ENCODE measurements at places on chromosomes 3 and 15.

DNA sequence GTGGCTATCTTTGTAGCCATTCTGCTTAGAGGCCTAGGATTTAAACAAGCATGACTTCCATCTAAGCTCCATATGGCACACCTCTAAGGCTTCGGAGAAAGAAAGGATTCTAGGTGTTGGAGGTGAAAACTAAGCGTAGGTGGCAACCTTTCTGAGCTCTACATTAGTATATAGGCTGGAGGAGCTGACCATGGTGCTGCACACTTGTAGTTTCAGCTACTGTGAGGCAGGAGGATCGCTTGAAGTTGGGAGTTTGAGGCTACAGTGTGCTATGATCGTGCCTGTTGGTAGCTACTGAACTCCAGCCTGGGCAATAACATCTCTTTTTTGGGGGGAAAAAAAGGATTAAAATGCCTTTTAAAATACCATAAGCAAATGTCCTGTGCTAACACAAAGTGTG, 7.4 kb downstream of the EAF1 start:
- no peak for DNase-seq

DNA sequence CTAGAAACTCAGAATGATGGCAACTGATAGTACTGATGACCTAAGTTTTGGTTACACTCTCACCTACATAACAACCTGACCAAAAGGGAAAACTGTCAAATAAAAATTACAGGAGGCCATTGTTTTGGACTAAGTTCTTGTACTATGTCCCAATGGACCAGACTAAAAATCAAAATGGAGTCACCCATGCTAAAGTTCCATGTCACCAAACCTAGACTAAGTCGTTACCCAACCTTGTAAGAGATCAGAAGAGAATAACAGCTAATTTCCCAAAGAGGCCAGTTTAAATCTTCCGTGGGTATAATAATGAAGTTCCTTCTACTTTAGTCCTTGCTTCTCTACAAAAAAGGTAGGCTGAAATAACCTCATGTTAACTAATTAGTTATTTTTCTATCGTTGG, 12.3 kb downstream of the THOC7 start:
- DNase-seq, result no peak

DNA sequence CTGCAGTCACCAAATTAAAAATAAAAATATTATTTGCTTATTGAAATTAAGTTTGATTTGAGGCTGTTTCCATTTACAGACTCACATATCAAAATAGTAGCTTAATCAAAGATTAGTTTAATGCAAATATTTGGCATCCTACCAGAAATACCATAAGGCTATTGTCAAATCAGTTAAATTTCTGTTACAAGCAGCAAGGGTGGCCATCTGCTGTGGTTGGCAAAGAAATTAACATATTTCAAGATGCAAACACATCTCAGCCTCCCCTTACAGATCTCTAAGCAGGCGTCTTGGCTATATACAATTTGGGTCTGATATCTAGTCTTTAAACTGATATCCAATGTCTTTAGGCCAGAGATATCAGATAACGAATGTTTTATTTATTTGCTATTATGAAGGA, 83.2 kb upstream of the NEDD4 start:
- no peak for DNase-seq

DNA sequence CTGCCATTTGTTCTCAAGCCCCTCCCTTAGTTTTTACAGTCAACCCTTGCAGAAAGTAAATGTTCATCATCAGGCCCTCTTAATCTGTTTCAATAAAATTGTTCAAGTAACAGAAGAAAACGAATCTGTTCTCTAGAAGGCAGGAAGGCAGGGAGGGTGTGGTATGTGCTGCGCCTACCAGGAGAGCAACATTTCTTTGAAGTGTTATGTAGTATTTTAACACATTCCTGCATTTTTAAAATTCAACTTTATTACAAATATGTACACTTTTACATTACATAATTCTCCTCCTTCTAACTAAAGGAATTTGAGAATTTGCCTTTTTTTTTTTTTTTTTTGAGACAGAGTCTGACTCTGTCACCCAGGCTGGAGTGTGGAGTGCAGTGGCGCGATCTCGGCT, 657.8 kb downstream of the MCTP2 start:
- DNase-seq, result no peak

DNA sequence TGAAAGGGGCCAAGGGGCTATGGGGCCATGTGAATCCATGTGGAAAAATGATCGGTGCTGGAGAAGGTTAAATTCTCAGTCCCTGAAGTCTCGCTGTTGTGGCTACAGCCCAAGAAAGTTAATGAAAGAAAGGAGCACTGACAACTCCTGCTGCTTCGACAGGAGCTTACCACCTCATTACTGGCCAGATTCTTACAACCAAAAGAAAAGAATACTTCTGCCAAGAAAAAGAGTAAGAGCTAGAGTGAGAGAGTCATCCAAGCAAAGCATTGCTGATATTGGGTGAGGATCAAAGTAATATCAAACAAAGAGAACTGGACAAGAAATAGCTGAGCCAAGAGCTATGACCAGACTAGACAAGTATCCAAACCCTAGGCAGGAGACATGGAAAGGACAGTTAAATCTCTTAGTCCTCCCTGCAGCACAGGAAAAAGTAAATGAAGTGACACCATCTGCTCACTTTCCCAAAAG, 348.4 kb upstream of the PLSCR5 start:
- DNase-seq, result no peak

GRCh38 chr3:28973609-28974008, 307.3 kb upstream of the RBMS3 start:
- DNase-seq, result peak; percentile 46

DNA sequence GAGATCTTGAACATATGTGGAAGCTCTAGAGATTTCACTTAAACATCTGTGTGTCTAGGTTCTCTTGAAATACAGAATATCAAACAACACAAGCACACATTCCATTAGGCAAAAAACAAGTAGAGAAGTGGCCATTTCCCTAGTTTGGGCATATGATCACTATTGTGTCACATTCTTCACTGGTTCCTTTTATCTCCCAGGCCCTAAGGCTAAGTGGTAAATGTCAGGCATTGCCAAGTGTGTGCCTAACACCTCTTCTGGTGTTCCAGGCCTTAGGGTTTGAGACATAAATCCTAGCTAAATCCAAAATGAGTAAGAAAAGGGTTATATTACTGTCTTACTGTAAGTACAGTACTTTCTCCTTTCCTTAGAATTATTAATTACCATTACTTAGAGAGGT, 880.1 kb downstream of the PDCD6IP start:
- no peak for DNase-seq

GRCh38 chr3:43632986-43633385, 11.2 kb upstream of the ANO10 start:
- DNase-seq, result no peak

GRCh38 chr3:141642215-141642614, 95.9 kb upstream of the RNF7 start:
- DNase-seq, result no peak

GRCh38 chr15:99059010-99059981, 45.6 kb upstream of the SYNM start:
- peak; percentile 30 for DNase-seq

DNA sequence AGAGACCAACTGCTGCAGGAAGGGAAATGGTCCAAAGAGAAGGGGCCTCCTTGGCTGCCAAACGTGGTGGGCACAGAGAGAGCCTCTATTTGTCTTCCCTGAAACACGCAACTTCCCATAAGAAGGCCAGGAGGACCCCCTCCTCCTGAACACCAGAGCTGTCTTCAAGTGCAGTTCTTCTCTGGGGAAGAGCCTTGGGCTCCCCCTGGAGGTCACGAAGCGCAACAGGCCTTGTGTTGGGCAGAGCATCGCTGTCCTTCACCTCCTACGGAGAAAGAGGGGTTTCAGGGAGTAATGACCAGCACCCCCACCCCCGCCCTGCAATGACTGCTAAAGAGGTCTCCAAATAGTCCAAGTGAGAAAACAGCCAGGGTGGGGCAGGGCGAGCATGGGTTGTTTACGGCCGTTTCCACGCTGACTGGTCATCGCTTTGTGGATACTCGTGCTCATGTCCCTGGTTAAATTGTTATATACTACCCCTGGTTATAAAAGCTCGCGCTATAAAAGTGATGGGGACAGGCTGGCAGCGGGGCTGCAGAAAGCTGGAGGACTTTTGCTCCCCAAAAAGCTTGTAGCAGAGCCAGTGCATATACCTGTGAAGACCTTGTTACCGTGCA, 397.5 kb upstream of the ATP10A start:
- no peak for DNase-seq

- DNase-seq, result peak; percentile 30
Observed at GRCh38 chr3:118110211-118110610, 924.4 kb downstream of the IGSF11 start.

DNA sequence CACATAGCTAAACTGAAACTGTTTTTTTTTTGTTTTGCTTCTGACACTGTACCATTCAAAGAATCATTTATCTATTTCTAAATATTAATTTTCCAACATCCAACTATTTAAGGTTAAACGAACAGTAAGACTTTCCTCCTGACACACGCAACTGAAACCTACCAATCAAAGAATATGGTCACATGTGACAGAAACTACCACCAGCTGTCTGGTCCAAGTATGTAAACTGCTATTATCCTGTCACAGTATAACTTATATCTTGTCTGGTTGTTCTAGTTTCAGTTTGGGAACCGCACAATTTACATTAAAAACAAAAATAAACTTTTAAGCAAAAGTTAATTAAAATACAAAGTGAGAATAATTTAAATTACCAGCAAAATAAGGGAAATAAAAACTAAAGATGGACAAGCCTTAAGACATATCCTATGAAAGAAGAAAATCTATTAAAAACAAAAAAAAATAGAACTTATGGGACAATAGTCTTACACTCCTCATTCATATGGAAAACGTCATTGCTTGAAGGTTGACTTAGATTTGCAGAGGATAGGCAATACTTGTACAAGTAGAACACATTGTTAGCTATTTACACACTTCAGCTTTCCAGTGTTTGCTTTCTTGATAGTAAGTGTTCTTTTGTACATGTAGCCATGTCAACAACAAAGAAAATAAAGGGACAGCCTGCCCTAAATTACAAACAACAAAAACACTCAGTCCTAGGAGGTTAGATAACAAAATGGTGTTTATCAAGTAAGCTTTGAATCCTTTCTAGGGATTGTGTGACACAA, 26.8 kb upstream of the CHRM5 start:
- no peak for DNase-seq

DNA sequence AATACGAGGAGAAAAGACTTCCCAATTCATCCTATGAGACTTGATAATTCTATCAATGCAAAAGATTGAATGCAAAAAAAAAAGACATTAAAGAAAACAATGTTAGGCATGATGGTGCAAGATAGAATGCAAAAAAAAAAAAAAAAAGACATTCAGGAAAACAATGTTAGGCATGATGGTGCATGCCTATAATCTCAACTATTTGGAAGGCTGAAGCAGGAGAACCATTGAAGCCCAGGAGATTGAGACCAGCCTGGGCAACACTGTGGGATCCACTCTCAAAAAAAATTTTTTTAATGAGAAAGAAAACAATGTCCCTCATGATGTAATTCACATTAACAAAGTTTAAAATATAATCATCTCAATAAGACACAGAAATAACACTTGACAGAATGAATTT, 75.9 kb downstream of the MYO9A start:
- peak; percentile 35 for DNase-seq

GRCh38 chr15:86863226-86863915, 783.7 kb downstream of the AGBL1 start:
- peak; percentile 98 for DNase-seq

DNA sequence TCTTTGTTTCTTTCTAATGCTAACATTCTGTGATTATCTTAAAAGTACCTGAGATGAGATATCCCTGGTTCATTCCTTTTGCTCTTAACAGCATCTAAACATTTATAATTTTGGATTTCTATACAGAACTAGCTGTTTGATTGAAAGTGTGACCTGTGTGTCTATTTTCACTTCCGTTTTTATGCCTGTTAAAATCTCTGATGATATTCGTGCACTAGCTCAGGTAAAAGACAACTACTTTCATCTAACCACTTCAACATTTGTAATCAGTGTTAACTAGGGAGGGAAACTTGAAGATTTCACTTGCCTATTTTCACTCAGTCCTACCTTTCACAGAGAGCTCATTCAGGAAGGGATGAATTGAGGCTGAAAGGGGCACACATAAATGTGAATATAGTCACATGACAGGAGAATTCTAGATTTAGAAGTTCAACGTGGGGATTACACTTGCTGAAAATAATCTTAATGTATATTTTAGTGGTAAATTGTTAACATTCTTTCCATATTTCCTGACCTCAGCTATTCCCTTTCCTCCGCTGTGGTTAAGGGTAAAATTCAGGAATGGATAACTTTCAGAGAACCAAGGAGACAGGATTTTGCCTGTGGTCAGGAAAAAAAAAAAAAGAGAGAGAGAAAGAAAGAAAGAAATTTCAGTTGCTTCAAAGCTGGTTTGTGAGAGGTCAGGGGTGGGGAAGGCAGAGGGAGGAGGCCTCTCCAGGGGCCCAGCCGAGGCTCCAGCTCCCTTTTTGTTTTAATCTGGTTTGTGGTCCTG, 159.8 kb upstream of the TSC22D2 start:
- peak; percentile 28 for DNase-seq
